ENCODE measurements at places on chromosomes 3 and 15.

GRCh38 chr15:65954289-65954741, 85.0 kb downstream of the RAB11A start:
- no peak overlapping the region for H3K27ac ChIP-seq
- H3K4me1 ChIP-seq, result peaks cover 3% of the 10 kb centered on the region
- H3K27me3 ChIP-seq, result peaks cover 62% of the 10 kb centered on the region
- no peaks in the 10 kb centered on the region for H3K36me3 ChIP-seq
- no peak overlapping the region for H3K4me3 ChIP-seq

DNA sequence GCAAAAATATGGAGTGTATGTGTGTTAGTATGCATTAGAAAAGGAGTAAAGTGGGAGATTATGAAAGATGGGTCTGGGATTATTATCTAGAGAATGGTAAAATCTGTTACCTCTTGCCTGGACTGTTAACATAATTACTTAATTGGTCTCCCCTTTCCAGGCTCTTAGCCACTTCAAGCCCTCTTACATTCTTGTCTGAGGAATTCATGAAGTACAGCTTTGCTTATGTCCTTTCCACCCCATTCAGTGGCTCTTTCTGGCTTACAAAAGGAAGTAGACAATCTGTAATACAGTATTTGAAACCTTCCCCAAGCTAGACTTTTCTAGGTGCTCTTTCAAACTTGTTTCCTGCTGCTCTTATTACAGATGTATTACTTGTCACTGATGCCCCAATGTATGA, 129.8 kb downstream of the MBNL1 start:
- no peak for DNase-seq
- H3K4me1 ChIP-seq, result peaks cover 4% of the 10 kb centered on the region
- no peak overlapping the region for H3K27ac ChIP-seq
- H3K27me3 ChIP-seq, result no peaks in the 10 kb centered on the region

GRCh38 chr3:54193093-54193492, 70.7 kb downstream of the CACNA2D3 start:
- H3K27me3 ChIP-seq, result no peaks in the 10 kb centered on the region
- no peak for DNase-seq
- no peak overlapping the region for H3K27ac ChIP-seq
- no peaks in the 10 kb centered on the region for H3K4me1 ChIP-seq
- H3K36me3 ChIP-seq, result no peaks in the 10 kb centered on the region
- no peak overlapping the region for H3K4me3 ChIP-seq

DNA sequence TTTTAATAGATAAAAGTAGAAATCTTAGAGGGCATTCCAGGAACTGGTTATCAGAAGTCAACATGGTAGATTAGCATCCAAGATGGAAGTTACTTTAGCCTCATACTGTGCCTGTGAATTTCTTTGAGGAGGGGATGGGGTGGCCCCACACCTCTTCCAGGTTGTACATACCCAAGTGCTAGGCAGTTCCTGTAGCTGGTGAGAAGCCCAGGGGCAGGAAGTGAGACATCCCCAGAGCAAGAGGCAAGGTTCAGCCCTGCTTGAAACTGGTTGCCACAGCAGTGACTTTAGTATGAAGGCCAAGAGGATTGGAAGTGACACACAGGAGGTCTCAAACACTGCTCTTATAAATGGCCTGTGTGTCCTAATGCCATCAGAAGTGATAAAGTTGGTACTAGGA, 11.9 kb downstream of the GTPBP8 start:
- no peak overlapping the region for H3K4me3 ChIP-seq
- H3K27ac ChIP-seq, result no peak overlapping the region
- H3K4me1 ChIP-seq, result no peaks in the 10 kb centered on the region
- H3K36me3 ChIP-seq, result peaks cover 98% of the 10 kb centered on the region
- H3K27me3 ChIP-seq, result no peaks in the 10 kb centered on the region
- DNase-seq, result no peak

DNA sequence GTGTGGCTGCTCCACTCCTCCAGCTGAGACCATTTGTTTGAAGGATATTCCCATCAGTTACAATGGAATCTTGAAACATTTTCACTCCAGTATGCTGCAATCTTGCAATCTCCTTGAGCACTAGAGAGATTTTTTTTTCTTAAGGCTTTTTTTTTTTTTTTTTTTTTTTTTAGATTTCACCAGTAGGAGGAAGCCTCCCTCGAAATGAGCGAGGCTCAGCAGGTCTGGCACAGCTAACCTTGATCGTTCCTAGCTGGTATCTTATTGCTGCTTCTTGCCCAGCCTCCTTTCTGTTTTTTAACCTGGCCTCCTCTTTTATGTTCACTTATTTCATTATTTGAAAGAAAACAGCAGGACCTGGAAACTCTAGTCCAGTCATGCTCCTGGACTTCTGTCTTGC, 48.1 kb downstream of the RAP2B start:
- peak; percentile 38 for DNase-seq
- no peaks in the 10 kb centered on the region for H3K27me3 ChIP-seq
- peaks cover 4% of the 10 kb centered on the region for H3K4me1 ChIP-seq
- H3K27ac ChIP-seq, result peak overlapping the region; percentile 55
- H3K36me3 ChIP-seq, result no peaks in the 10 kb centered on the region
- H3K4me3 ChIP-seq, result no peak overlapping the region

DNA sequence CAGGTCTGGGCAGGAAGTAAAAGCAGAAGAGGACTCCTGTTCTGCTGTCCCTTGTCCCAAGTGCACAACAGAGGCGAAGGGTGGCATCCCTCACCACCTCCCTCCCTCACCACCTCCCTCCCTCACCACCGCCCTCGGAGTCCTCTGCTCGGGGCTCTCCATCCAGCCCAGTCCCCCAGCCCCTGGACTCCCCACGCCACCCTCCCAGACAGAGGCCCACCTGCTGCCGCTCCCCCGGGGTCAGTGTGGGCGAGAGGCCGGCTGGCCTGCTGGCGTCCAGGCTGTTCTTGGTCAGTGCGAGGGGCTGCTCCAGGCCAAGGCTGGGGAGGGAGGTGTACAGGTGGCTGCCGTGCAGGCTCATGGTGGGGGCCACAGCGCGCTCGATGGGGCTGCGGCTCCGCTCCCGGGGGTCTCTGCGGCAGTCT, 79.1 kb downstream of the VGLL4 start:
- DNase-seq, result no peak
- H3K27me3 ChIP-seq, result no peaks in the 10 kb centered on the region
- H3K27ac ChIP-seq, result no peak overlapping the region
- H3K4me1 ChIP-seq, result peaks cover 61% of the 10 kb centered on the region
- peaks cover 71% of the 10 kb centered on the region for H3K36me3 ChIP-seq

- peaks cover 86% of the 10 kb centered on the region for H3K36me3 ChIP-seq
- H3K4me3 ChIP-seq, result no peak overlapping the region
- H3K4me1 ChIP-seq, result peaks cover 9% of the 10 kb centered on the region
- DNase-seq, result peak; percentile 88
Measured at GRCh38 chr3:123104550-123104949, 37.7 kb downstream of the PDIA5 start.

- H3K4me1 ChIP-seq, result peaks cover 6% of the 10 kb centered on the region
- H3K27ac ChIP-seq, result no peak overlapping the region
- no peak overlapping the region for H3K4me3 ChIP-seq
- no peaks in the 10 kb centered on the region for H3K27me3 ChIP-seq
- no peak for DNase-seq
- no peaks in the 10 kb centered on the region for H3K36me3 ChIP-seq
Measured at GRCh38 chr3:170480111-170480510, 61.4 kb downstream of the CLDN11 start.

- H3K36me3 ChIP-seq, result peaks cover 61% of the 10 kb centered on the region
- H3K27ac ChIP-seq, result peak overlapping the region; percentile 93
- peaks cover 19% of the 10 kb centered on the region for H3K4me1 ChIP-seq
- no peaks in the 10 kb centered on the region for H3K27me3 ChIP-seq
Measured at GRCh38 chr15:92914768-92915221, 14.7 kb downstream of the CHD2 start.

DNA sequence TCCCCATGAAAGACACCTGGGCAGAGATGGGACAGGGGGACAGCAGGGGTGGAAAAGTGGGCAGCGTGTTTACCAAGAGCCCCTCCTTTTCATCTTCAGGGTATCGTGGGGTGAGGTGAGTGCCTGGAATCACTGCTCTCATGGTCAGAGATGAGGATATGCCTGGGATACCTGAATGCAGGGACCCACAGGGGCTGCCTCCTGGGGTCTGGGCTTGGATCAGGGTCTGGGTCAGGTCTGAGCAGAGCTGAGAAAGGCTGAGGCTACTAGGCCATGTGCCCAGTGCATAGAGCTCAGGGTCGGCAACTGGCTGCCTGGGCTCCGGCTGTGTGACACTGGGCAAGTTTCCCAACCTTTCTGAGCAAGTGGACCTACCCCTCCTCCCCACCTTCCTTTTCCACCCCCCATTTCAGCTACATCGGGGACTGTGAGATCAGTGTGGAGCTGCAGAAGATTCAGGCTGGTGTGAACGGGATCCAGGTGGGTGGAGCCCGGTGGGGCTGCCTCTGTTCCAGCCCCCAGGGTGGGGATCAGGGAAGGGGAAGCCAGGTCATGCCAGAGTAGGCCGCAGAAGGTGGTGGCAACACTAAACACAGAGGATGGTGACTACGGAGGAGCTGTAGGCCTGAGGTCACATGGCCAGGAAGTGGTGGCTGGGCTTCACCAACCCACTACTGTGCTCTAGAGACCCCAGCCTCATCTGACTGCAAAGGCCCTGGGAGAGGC, 24.5 kb downstream of the ESYT3 start:
- no peaks in the 10 kb centered on the region for H3K36me3 ChIP-seq
- no peak overlapping the region for H3K4me3 ChIP-seq
- no peak overlapping the region for H3K27ac ChIP-seq
- H3K27me3 ChIP-seq, result no peaks in the 10 kb centered on the region
- H3K4me1 ChIP-seq, result peaks cover 15% of the 10 kb centered on the region
- DNase-seq, result no peak

DNA sequence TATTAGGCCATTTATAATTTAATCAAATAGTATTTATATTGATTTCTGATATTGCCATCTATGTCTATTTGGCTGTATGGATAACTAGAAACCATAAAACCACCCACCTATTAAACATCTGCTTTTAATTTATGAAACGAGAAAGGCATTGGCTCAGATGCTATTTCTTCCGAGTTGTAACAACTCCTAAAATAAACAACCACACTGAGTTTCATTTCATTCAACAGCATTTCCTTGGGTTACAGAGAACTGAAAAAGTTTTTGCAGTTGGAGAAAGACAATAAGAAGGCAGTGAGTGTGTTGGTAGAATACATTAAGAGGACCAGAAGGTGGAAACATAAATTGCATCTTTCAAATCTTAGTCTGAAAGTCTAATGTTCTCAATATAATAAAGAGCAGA, 79.1 kb downstream of the AQR start:
- H3K27me3 ChIP-seq, result no peaks in the 10 kb centered on the region
- no peak overlapping the region for H3K4me3 ChIP-seq
- peaks cover 11% of the 10 kb centered on the region for H3K36me3 ChIP-seq
- H3K4me1 ChIP-seq, result no peaks in the 10 kb centered on the region
- no peak overlapping the region for H3K27ac ChIP-seq

DNA sequence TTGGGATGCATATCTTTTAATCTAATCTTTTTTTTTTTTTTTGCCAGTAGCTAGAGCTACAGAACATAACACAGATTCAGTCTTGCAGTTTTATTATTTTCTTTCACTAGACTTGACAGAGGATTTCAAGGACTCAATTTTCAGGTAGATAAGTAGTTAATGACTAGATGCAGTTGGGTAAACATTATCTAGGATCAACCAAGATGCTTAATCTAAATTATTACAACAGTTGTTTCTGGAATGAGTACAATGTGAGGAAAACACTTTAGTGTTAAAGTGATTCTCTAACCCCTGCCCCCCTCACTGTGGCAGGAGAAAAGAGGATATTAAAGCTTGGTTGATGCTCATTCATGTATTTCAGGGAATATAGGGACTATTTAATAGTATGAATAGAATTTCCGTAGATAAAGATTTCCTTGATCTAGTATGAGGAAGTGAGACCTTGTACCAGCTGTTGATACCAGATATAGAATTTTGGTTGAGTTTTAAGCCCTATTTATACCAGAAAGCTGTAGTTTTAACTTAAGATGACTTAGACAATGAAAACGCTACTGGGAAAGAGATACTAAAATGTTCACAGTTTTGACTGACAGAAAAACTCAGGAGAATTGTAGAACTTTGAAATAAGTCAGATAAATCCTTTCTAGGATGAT, 389.0 kb upstream of the C2CD4B start:
- H3K4me3 ChIP-seq, result no peak overlapping the region
- H3K27me3 ChIP-seq, result no peaks in the 10 kb centered on the region
- H3K27ac ChIP-seq, result no peak overlapping the region
- peaks cover 1% of the 10 kb centered on the region for H3K4me1 ChIP-seq

GRCh38 chr15:73940061-73940981, 14.1 kb downstream of the LOXL1 start:
- H3K4me3 ChIP-seq, result no peak overlapping the region
- no peaks in the 10 kb centered on the region for H3K27me3 ChIP-seq
- DNase-seq, result no peak

DNA sequence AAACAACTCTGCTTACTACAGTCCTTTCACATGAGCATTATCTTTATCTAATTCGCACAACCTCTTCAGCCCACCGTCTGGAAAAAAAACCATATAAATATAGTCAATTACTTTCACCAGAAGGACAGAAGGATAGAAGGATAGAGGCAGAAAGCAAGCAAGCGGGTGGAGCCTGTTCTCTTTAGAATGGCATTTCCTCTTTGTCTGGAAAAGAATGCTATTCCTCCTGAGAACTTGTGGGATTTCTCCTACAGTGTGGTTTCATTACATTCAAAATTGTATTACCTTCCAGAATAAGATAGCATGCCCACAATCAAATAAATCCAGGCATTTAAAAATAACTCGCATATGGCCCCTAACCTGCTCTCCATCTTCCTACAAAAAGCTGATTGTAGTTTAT, 23.1 kb downstream of the SLC30A4 start:
- peaks cover 7% of the 10 kb centered on the region for H3K36me3 ChIP-seq
- DNase-seq, result peak; percentile 17
- H3K4me1 ChIP-seq, result no peaks in the 10 kb centered on the region
- no peak overlapping the region for H3K4me3 ChIP-seq
- no peak overlapping the region for H3K27ac ChIP-seq

GRCh38 chr3:142028243-142028777, 121.0 kb downstream of the TFDP2 start:
- H3K27ac ChIP-seq, result no peak overlapping the region
- no peaks in the 10 kb centered on the region for H3K36me3 ChIP-seq
- H3K27me3 ChIP-seq, result no peaks in the 10 kb centered on the region
- peak; percentile 89 for DNase-seq
- H3K4me1 ChIP-seq, result no peaks in the 10 kb centered on the region
- peak overlapping the region; percentile 87 for H3K4me3 ChIP-seq
